ENCODE measurements at places on chromosomes 13 and 19.

DNA sequence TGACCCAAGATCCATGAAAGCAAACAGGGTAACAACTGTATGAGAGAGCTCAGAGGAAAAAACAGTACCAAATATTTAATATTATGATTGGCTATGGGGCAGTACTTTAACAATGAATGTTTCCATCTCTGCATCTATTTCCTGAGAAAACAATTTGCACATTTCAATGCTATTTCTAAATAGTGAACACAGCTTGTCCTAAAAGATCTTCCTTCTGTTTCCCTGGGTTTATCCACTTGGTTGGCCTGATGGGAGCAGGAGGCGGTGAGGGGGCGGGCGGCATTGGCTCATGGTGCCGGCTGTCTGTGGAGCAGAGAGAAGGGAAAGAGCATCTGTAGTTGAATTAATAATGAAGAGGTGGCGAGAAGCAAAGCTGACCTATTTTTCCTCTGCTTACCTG lies 291.4 kb downstream of the DCLK1 start:
- no peak for DNase-seq

- DNase-seq: peak; percentile 29
These were observed 127.2 kb downstream of the DNAJC15 start for GRCh38 chr13:43150369-43151207.

- no peak for DNase-seq
These were observed 190.6 kb downstream of the MZT1 start for GRCh38 chr13:72536714-72537394.

GRCh38 chr19:44590245-44591059 lies 22.9 kb upstream of the IGSF23 start:
- DNase-seq: no peak

All from NCI-H2081 (cell line).